ENCODE measurements at places on chromosomes 5 and 9.

- DNase-seq = no peak
Measured at GRCh38 chr5:159833846-159834245, 82.4 kb upstream of the ADRA1B start.

GRCh38 chr5:107196500-107197059 lies 474.2 kb downstream of the EFNA5 start:
- DNase-seq = no peak

- no peak for DNase-seq
Measured at GRCh38 chr9:6414247-6414641, 1.2 kb downstream of the UHRF2 start.

- no peak for DNase-seq
Measured at GRCh38 chr5:84085387-84086041, 299.2 kb downstream of the EDIL3 start.

GRCh38 chr5:42429694-42430093 lies 6.5 kb downstream of the GHR start:
- DNase-seq = no peak

DNA sequence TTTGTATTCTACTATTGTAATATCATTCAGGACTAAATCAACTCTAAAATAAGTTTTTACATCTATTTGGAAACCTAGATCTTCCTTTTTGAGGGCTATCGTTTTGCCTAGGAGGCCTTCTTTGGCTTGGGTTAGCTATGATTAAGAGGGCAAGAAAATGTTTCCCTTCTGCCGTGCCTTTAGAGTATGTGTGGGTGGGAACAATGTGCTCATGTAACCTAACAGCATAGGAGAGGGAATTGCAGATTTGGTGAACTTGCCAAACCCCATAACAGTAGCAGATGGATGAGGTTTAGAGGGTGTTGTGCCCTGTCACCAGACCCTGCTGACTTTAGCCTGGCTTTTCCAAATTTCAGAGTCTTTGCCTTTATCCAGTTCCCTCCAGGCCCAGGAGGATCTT lies 339.0 kb downstream of the ADGRV1 start:
- no peak for DNase-seq

DNA sequence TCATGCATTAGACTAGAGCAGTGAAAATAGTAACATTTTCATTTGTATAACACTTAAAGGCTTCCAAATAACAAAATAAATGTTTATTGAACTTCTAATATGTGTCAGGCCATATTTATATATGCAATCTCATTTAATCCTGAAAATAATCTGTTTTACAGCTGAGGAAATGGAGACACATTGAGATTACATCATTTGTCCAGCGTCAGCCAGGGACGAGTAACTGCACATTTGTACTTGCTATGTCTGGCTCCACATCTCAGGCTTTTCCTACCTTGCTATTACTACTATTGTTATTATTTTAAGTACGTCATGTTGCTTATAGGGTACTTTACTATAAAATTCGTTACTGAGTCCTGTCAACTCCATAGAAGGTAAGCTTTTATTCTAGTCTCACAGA lies 3.8 kb upstream of the C9 start:
- no peak for DNase-seq

GRCh38 chr5:171673328-171673727 lies 112.3 kb upstream of the SMIM23 start:
- no peak for DNase-seq
